ENCODE measurements at places on chromosomes 1 and 21.

DNA sequence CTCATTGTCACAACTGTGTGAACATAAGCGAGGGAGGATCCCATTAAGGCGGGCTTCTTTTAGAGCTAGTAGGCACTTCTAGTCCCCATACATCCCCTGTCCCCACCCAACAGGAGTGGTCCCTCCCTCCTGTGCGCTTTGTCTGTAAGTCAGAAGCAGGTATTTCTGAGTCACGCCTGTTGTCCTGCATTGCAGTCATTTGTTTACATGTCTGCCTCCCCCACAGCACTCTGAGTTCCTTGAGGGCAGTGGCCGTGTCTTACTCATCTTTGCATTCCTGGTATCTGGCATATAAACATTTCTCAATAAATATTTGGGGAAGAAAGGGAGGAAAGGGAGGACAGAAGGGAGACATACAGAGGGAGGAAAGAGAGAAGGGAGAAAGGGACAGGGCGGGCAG is 40.3 kb downstream of the PLEKHA6 start:
- DNase-seq, result no peak

- DNase-seq, result no peak
Measured at GRCh38 chr1:14964711-14965055, 188.9 kb upstream of the TMEM51 start.

DNA sequence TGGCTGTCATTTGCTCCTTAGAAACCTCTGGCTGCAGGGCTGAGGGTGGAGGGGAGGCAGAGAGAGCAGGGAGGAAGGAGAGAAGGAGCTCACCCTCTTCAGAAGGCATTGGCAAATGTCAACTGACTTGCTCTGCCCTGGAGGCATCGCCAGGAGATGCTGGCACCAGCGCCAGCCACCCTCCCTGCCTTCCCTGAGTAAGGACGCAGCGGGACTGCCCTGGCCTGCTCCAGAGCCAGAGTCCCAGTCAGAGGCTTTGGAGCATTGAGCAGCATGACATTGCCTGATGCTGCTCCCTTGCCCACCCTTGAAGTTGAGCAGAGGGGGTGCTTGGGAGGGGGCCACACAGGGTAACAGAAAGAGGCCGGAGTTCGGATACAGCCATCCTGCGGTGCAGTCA is 62.3 kb downstream of the DISP3 start:
- no peak for DNase-seq

DNA sequence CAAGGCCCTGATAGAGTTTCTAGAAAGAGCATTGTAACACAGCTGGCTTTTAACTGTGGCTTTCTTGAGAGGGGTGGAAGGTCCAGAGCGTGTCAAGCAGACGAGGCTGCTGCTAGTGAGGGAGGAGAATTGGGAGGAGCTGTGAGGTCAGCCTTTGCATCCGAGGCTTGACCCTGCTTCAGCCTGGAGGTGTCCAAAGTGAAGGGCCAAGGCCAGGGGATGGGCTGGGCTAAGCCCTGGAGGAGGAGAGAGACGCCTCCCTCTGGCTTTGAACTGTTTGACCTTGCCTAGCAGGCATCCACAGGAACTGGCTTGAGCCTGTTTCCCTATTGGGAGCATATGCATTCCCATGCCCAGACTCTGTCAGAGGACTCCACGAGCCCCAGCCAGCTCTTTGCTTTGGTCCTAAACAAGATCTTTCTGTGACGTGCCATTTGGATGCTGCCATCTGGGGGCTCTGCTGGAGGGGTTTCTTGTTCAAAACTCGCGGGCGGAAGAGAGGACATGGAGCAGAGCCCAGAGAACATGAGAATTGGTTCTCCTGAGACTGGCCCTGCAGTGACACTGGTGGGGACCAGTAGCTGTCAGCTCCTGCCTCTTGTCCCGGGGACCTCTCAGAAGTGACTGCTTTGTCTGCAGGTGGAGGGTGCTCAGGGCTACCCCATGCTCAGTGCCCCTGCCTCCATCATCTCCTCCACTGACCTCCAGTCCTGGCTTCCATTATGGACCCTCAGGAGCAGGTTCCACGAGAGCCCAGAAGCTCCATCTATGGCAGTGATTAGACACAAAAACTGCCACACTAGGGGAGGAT is 5.5 kb downstream of the ACTRT2 start:
- DNase-seq, result no peak

- DNase-seq, result no peak
Measured at GRCh38 chr1:80533775-80534334, 1266.9 kb upstream of the ADGRL2 start.

- DNase-seq, result no peak
Measured at GRCh38 chr1:31633117-31633516, 11.6 kb downstream of the PEF1 start.

GRCh38 chr21:16587141-16587581 is 857.4 kb downstream of the USP25 start:
- no peak for DNase-seq

- DNase-seq, result no peak
Measured at GRCh38 chr1:4638345-4638729, 16.1 kb upstream of the AJAP1 start.

GRCh38 chr1:116847688-116848531 is 61.8 kb upstream of the PTGFRN start:
- DNase-seq, result no peak
